ENCODE measurements at places on chromosomes 12 and 14.
A peak's percentile ranks its signal among the peaks of the same experiment; 100 is the strongest.

GRCh38 chr14:103857256-103857655, 9.9 kb upstream of the PPP1R13B start:
- DNase-seq, result no peak

- no peak for DNase-seq
These were observed 153.0 kb upstream of the DIO2 start for GRCh38 chr14:80364274-80364673.

DNA sequence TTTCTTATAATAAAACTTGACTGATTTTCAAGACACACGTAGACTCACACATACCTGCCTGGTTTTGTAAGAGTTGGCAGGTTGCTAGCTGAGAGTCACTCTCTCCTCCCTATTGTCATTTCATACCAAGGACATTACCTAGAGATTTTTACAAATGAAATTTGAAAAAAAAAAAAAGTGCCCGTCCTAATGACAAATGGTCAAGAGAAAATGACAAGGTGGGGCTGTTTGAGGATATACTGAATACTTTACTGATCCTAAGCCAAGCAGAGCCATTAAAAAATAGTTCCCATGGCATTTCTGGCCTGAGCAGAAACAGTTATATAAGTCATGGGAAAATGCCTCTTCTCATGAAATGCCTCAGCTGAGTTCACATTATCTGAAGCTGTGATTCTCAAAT, 150.2 kb downstream of the DYRK2 start:
- no peak for DNase-seq

GRCh38 chr12:56202366-56202765, 13.1 kb upstream of the SMARCC2 start:
- no peak for DNase-seq

GRCh38 chr14:71346685-71347084, 439.4 kb downstream of the PCNX1 start:
- no peak for DNase-seq

DNA sequence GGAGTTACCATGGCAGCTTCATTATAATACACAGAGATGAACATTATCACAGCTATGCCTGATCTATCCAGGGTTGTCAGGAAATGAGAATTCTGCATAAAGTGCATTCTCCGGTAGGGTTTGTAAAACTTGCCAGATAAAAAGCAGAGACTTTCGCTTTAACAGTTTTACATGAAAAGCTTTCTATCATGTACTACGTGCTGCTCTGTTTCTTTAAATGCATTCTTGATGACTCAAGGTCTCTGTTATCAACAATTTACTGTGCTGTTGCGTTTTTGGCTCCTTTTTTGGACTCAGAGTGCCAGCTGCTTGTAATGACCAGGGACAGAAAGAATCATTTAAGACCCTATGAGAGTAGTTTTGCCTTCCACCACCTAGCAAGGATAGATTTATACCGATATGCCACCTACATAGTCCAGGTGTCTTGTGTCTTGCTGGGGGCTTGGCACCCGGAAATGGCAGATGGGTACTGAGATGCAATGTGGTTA, 371.2 kb downstream of the BTG1 start:
- DNase-seq, result no peak

DNA sequence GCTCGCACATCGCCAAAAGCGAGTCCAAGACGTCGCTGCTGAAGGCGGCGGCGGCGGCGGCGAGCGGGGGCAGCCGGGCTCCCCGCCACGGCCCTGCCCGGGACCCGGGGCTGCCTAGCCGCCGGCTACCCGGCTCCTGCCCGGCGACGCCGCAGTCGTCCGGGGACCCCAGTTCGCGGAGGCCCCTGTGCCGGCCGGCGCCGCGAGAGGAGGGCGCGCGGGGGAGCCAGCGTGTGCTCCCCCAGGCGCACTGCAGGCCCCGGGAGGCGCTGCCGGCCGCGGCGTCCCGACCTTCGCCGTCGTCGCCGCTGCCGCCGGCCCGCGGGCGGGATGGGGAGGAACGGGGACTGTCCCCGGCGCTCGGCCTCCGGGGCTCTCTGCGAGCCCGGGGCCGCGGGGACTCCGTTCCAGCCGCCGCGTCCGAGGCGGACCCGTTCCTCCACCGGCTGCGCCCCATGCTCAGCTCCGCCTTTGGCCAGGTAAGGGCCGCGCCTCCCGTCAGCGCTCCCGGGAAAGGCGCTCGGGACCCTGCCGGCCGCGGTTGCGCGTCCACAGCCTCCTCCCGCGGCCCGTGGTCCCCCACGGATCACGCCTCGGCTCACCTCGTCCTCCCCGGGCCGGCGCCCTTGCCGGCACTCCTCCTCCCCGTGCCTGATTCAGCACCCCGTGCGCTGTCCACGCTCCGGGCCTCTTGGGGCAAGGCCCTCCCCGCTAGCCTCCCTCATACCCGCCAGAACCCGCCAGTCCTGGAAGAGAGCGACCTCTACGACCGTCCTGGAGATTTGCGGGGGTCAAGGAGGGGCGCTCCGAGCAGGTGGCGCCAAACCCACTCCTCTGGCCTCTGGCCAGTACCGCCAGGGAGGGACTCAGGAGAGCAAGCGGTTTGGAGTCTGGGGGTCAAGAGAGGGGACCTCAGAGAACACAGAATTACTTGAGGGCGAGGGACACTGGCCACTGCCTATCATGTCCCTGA, 721 bp downstream of the CABP1 start:
- DNase-seq, result peak; percentile 14

GRCh38 chr12:9404031-9404430, 195.8 kb upstream of the PZP start:
- DNase-seq, result no peak

- no peak for DNase-seq
These were observed 128.8 kb downstream of the NDUFA12 start for GRCh38 chr12:94874518-94875302.

GRCh38 chr14:68231898-68232297, 412.3 kb downstream of the RAD51B start:
- DNase-seq, result no peak

DNA sequence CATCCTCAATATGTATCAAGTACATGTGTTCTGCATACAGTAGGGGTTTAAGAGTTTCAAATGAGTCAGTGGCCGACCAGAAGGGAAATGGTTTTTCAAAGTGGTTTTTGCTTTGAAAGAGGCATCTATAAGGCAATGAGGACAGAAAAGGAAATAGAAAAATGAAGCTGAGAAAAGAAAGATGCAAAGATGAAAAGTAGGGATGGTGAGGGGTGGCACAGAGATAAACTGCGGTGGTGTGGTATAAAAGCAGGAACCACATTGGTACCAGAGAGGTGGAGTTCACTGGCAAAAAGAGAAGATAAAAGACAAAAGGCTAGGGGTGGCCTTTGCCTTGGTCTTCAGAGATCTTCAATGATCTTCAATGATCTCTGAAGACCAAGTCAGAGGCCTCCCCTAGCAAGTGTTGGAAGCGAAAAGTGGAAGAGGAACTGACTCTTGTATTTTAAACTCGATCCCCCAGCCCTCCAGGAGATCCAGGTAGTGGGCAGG, 144.0 kb upstream of the KRR1 start:
- no peak for DNase-seq

DNA sequence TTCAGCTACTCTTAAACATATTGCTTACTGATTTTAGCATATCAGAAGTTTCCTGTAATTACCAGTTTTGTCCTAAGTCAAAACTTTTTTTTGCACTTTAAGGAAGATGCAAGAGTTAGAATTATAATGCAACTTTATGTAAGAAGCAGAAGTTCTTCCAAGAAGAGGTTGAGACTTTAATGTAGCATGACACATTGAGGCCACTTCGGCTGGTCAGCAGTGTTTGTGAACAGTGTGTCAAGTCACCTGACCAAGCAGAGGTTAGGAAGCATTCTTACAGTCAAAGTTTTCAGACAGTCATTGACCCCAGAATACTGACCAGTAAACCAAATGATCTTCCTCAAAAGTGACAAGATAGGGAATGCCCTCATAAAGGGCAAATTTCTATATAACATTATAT, 15.2 kb downstream of the FGFR1OP2 start:
- no peak for DNase-seq

DNA sequence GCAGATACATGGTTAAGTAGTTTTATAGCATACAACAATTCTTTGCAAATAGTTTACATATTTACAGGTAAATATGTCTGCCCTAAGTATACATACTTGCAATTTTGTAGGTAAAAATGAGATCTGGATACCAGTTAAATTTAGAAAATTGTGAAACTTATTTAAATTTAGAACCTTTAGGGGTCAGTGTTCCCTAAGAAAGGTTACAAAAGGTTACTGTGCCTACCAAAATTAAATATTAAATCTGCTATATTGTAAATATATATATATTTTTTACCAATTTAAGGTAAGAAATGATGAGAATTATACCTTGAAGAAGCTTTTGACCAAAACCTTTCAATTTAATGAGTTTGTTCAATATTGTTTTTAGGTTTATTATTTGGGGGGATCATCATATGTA, 54.0 kb downstream of the MIPOL1 start:
- no peak for DNase-seq

- no peak for DNase-seq
These were observed 28.8 kb downstream of the TIMELESS start for GRCh38 chr12:56420411-56420810.

GRCh38 chr12:115037830-115038229, 353.9 kb upstream of the TBX3 start:
- DNase-seq, result no peak

DNA sequence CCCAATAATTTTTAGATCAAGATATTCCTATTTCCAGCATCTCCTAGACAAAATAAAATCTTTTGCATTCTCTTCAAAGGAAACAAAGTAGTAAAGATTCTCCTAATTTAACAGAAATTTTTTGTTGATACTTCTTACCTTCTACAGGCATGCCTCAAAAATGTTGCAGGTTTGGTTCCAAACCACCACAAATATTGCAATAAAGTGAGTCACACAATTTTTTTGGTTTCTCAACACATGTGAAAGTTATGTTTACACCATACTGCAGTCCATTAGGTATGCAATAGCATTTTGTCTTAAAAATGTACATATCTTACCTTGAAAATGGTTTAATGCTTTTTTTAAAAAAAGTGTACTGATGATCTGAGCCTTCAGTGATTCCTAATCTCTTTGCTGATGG, 65.6 kb upstream of the USP15 start:
- DNase-seq, result no peak

DNA sequence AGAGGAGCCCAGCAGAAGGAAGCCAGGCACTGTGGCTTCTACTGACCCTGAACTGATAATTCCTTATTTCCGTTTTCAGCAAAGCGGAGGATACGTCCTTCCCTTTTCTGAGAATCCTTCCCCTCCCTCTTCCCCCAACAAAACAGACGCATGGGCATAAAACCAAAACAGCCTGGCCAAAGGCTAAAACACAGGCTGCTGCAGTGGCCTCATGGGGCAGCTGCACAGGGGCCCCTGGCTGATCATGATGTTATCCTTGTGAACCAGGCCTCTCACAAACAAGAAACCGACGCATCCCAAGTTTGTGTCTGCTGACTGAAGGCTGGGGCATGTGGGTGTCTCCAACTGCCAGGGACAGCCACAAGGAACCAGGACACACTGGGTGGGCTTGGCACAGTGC, 23.4 kb upstream of the STON2 start:
- no peak for DNase-seq

Measured in activated naive CD8-positive, alpha-beta T cell treated with anti-CD3 and anti-CD28 coated beads, Interleukin-2, amount 50 U/mL, for 16 hours (primary cell).